ENCODE measurements at places on chromosomes 7 and 10. TPM values are rescaled to one million over a fixed set of nuclear protein-coding genes. Genes with fewer than 3 reads are reported as not detected.

The SLC16A9 gene
- 7.0 TPM for total RNA-seq

DNA sequence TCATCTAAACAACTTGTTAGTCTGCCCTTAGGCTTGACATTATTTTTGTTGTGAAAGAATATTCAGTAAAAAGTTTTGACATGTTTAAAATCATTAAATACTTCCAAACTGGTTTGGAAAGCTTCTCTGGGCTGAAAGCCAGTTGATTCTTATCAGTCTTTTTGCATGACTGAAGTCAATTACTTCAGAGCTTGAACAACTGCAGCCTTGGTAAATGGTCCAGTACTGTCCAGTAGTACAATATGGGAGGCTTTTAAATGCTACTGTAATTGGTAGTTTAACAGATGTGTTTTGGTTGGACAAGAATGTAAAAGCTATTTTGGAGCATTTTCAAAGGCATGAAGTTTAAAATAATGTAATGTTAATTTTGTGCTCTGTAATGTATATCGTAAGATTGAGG lies 103.4 kb downstream of the SDK1 start:
- H3K27me3 ChIP-seq, result no peaks in the 10 kb centered on the region
- H3K36me3 ChIP-seq, result no peaks in the 10 kb centered on the region
- H3K4me3 ChIP-seq, result no peak overlapping the region
- peak; percentile 5 for DNase-seq

DNA sequence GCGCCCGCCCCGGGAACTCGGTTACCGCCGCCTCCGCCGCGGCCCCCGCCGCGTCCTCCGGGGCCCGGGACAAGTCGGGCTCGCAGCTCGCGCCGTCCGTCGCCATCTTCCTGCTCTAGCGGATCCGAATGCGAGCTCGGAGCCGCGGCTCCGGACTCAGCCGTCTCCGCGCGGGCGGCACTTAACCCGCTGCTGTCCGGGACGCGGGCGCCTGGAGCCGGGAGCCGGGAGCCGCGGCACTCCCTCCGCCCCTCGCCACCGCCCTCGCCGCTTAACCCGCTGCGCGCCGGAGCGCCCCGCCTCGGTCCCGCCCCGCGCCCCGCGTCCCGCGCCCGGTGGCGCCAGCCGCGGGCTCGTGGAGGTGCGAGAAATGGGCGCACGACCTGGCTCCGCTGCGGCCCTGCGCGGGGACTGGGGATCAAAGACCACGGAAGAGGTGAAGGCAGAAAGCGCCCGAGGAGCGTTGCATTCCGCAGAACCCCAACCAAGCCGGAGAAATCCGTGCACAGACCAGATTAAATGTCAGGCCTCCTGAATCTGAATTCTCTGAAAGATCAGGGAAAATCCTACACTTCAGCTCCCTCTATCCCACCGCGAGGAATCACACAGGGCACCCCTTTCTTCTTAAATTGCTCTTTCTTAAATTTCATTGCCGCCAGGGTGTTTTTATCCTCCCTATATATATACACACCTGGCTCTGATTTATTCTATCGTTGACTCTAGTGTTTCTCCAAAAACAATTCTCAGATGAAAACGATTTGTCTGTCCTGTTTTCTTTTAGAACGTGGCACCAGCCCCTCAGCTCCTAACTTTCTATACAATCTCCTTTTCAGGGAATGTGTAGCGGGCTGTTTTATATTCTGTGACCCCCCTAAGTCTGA lies at the start of gene CTTNBP2:
Gene CTTNBP2 (minus strand): TSS at position 132 of the 881 bp plus-strand sequence. CDS start 26 bp downstream, at position 106.
- H3K4me1 ChIP-seq, result peaks cover 15% of the 10 kb centered on the region
- peak; percentile 82 for DNase-seq
- peak within 1 kb of the TSS; percentile 50 for H3K27ac ChIP-seq
- H3K36me3 ChIP-seq, result no peaks in the 10 kb centered on the region
- peaks cover 30% of the 10 kb centered on the region for H3K27me3 ChIP-seq

DNA sequence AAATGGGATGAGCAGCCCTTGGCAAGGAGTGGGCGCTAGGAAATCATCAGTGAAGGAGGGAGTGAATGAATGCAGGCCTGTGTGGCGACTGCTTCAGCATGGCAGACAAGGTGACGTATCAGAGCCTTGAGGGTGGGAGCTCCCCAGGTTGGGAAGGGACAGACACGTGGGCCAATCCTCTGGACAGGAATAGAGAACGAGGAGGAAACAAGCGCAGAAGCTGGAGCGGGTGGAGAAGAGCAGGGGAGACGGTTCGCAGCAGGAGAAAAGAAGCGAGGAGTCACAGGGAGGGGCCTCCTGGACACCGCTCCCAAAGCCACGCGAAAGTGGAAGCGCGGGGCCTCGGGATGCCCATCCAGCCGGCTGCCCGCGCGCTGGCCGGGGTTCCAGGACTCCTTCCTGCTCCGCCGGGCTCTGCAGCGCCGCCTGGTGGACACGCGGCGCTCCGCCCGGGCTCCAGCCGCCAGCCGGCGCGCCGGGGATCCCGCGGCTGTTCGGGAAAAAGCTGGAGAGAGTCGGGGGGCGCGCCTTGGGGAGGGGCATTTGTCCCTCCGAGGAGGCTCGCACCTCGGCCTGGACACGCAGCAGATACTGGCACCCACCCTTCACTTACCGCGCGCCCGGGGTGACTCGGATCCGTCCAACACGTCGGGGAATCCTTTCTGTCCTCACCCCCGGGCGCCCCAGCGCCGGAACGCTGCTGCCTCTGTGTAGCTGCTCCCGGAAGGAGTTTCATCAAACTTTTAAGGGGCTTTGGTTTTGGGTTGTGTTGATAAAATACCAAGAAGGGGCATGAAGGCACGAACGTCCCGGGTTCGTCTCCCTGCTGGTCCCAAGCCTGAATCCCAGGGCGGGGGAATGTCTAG lies 6.3 kb downstream of the ZNF503 start:
- peak overlapping the region; percentile 48 for H3K4me3 ChIP-seq
- H3K27me3 ChIP-seq, result peaks cover 74% of the 10 kb centered on the region
- peak; percentile 76 for DNase-seq
- peak overlapping the region; percentile 60 for H3K27ac ChIP-seq
- peaks cover 7% of the 10 kb centered on the region for H3K36me3 ChIP-seq
- H3K4me1 ChIP-seq, result peaks cover 19% of the 10 kb centered on the region

The PTPRZ1 gene
- total RNA-seq, result 3.0 TPM

DNA sequence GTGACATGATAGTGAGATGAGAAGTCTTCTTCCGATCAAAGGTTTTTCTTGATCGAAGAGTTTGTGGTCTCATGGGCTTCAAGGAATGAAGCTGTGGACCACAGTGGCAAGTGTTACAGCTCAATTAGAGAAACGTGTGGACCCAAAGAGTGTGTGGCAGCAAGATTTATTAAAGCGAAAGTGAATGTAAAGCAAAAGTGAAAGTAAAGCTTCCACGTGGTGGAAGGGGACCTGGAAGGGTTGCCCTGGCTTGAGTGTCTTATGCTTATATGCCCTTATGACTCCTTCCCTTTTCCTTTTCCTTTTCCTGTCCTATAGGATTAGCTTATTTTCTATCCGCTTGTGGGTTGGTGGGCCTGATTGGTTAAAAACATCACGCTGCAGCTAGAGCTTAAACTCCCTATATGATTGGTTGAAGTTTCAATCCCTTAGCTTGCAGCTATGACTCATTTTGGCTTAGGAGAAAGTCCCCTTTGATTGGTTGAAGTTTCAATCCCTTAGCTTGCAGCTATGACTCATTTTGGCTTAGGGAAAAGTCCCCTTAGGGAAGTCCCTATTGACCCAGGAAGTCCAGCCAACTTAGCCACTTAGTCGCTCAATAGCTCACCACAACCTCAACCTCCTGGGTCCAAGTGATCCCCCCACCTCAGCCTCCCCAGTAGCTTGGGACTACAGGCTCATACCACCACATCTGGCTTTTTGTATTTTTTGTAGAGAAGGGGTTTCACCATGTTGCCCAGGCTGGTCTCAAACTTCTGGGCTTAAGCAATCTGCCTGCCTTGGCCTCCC lies 34.7 kb downstream of the MRPS24 start:
- no peak overlapping the region for H3K27ac ChIP-seq
- peak; percentile 18 for DNase-seq
- H3K27me3 ChIP-seq, result no peaks in the 10 kb centered on the region
- H3K4me1 ChIP-seq, result peaks cover 2% of the 10 kb centered on the region
- no peak overlapping the region for H3K4me3 ChIP-seq

The CFAP43 gene
- 0.27 TPM for total RNA-seq

The EPHB4 gene
- total RNA-seq, result 44.6 TPM
